AG09309 (cell line): ENCODE measurements at places on chromosomes 7 and 10.

DNA sequence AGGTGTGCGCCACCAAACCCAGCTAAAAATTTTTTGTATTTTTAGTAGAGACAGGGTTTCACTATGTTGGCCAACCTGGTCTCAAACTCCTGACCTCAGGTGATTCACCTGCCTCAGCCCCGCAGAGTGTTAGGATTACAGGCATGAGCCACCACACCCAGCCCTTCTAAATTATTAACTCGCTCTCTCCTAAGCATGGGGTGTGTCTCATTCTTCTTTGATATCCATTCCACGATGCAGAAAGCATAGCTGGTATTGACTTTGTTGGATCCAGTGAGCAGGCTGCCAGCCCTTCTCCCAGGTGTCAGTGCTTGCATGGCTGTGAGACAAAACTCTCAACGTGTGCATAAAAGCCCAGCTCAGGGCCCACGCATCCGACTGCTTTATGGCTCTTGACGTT is 254.1 kb upstream of the PFKP start:
- DNase-seq = no peak

- DNase-seq = no peak
These were observed 520.2 kb upstream of the GRM3 start for GRCh38 chr7:86123476-86123875.

- DNase-seq = no peak
These were observed 457.5 kb downstream of the ACTR3B start for GRCh38 chr7:153217032-153217431.

DNA sequence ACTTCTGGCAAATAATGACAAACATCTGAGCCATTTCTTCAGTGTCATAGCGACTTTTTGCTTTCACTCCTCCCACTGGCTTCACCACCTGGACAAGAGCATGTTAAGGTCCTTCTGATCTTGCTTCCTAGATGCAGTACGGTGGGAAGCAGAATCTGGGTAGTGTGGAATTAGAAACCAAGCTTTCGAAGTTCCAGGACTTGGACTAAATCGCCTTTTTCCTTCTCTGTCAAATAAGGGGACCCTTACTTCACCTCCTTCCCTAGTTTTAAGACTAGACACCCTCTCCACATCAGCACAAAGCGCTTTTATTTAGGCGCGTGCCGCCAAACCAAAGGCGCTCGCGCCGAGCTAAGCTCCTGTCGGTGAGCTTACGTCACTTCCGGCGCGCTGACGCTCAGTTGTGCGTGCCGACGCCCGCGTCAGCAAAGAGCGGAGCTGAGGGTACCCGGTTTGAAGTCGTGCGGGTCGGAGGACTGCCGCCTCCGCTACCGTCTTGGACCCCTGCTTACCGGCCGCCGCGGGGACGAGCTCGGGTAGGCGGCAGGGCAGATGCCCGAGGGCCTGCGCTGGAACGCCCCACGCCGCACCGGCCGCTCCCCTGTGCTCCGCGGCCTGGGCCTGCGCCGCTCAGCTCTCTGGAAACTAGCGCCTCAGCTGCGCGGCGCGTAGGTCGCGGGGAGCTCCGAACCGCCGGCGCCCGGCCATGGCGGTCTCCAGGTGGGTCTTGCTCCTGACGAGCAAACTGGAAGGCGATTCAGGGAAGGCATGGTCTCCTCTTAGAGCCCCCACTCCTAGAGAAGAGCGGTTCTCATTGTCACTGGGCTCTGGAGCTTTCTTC is at the start of gene BTAF1:
Gene BTAF1 (plus strand): TSS at position 400 of the 841 bp plus-strand sequence. CDS start 307 bp downstream, at position 707.
- peak; percentile 63 for DNase-seq

DNA sequence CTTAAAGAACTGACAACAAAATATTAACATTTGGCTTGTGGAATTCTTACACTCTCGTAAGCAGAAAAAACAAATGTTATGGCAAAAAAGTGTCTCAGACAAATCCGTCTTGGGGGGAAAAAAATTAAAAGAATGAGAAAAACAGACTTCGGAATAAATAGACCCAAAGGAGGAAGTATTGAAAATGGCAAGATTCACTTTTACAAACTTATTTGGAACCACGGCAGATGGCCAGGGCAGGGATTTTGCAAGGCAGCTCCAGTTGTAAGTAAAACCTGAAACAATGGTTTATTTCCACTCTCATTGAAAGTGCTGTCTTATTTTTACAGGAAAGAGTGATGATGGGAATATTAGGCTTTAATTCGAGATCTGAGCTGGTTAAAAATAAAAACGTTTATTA is 1.5 kb upstream of the ZNF438 start:
- no peak for DNase-seq

DNA sequence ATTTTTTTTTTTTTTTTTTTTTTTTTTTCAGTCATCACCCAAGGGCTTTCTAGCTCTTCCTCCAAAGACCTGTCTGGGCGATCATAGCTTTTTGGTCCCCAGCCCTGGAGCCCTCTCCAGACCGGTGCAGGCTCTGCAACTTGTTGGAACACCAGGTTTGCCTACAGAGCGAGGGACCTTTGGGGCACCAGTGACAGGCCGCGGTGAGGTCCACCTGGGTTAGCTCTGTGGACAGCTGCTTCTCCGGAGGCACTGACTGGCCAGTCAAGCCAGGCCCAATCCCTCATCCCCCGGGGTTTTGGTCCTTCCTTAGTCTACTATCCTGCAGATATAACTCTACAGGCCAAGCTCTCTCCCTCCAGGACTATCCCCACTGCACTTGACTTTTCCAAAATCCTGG is 86.8 kb upstream of the SMNDC1 start:
- no peak for DNase-seq

DNA sequence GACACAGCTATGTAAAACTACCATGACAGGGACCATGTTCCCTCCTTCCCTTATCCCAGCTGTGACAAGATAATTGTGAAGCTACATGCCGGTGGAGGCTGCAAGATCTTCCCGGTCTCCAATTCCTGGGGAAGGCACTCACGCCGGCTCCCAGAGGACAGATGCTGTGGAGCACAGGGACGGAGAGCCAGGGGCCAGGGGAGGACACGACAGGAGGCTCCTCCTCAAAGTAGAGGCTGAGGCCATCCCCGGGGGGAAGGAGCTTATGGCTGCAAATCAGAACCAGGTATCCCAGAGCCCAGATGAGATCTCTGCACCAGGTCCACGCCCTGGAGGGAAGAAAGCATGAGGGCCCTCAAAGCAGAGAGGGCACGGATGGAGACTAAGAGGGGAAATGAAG is 286.2 kb downstream of the TCERG1L start:
- DNase-seq = no peak

DNA sequence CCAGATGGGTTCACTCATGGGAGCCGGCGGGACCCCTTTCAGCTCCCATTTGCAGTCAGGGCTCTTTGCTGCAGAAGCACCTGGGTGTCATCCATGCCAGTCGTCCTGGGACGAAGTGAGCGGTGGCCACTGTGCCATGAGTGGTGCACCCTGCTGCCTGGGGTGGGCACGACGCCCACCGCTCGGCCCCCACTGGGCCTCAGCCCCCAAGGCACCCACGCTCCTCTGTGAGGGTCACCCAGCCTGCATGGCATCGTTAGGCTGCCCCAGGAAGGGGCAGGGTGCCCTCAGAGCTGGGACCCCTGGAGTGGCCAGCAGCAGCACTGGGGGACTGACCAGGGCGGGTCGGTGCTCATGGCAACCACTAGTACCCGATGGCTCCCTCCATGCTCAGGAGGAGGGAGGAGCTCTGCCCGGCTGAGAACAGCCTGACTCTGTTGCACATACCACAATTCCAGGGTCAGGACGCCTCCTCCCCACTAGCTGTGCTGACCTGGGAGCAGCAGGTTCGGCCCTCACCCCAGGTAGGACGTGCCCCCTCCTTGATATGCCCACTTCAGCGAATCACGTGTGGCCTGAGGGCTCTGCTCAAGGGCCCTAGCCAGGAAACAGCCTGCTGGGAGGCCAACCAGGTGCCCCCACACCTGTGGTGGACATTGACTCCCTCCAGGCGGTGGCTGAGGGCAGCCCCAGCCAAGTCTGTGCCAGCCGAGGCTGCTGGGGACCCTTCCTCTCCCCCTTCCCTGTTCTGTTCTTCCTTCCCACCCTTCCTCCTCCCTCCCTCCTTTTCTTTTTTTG is 28.5 kb upstream of the CFAP46 start:
- DNase-seq = no peak

- no peak for DNase-seq
These were observed 20.2 kb upstream of the FOXK1 start for GRCh38 chr7:4661871-4662270.

GRCh38 chr10:112366992-112367391 is 6.9 kb upstream of the ACSL5 start:
- no peak for DNase-seq

DNA sequence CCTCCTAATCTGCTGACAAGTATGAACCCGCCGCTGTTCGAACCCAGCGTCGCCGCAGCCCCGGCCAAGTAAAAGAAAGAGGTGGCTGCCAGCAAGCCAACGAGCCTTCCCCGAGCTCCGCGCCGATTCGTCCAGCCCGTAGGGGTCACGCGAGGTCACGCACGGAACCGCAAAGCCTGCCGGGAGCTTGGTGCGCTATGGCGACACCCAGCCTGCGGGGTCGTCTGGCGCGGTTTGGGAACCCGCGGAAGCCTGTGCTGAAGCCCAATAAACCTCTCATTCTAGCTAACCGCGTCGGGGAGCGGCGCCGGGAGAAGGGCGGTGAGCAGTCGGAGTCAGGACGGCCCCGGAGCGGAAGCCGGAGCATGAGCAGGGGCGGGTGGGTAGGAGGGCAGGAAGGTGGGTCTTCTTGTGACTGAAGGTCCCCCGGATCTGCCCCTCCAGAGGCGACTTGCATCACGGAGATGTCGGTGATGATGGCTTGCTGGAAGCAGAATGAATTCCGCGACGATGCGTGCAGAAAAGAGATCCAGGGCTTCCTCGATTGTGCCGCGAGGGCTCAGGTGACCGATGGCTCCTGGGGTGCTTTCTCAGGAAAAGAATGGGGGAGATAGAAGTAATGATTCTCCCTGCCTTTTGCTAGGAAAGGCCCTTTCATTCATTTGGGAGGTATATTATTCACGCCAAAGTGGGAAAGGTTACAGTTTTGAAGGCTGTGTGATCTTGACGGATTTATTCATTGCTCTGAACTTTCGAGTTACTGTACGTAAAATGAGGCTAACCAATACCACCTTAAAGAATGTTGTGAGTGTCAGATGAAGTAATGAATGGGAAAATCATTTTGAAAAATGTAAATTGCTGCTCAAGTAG is at the start of gene CHCHD1:
Gene CHCHD1 (plus strand): TSS at position 170 of the 870 bp plus-strand sequence. CDS start 28 bp downstream, at position 198.
- DNase-seq = peak; percentile 39

DNA sequence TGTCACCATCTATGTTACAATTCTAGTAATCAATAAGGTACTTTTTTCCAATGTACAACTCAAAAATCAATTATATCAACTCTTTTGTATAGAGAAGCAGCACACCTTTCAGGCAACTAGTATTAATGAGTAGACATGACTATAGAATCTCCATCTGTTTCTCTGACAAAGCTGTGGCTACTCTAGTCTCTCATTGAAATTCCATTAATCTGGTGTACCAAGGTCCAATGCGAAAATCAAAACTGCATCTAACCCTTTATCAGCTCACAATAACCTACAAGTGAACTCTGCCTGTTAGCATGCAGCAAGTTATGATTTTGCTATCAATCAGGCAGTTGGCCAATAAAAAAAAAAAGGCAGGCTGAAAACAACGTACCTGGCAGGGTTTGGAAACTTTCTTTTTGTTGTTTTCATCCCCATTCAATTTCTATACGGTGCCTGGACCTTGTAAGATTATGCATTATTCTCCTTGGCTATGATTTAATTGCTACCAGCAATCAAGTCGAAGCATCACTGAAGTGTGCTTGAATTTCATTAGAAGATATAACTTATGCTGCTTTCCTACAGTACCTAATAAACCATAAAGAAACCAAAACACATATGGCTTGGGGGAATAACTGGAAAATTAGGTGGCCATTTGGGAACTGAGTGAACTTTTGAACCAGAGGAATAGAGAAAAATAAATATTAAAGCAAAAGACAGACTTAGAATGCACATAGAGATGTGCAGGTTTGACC is 23.2 kb downstream of the SKAP2 start:
- DNase-seq = no peak

DNA sequence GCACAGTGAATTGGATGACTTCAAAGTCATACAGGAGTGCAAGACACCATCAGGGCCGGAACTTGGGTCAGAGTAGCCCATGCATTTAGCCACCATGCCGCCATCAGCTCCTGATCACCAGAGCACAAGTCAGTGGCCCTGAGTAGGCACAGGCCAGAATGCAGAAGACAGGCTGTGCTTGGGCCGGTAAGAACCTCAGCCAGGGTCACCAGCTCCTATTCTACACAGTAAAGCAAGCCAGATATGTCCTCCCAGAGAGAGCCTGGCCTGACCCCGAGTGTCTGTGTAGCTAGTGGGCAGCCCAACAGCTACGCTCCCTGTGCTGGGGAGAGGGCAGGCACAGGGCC is 44.5 kb upstream of the COL13A1 start:
- no peak for DNase-seq

DNA sequence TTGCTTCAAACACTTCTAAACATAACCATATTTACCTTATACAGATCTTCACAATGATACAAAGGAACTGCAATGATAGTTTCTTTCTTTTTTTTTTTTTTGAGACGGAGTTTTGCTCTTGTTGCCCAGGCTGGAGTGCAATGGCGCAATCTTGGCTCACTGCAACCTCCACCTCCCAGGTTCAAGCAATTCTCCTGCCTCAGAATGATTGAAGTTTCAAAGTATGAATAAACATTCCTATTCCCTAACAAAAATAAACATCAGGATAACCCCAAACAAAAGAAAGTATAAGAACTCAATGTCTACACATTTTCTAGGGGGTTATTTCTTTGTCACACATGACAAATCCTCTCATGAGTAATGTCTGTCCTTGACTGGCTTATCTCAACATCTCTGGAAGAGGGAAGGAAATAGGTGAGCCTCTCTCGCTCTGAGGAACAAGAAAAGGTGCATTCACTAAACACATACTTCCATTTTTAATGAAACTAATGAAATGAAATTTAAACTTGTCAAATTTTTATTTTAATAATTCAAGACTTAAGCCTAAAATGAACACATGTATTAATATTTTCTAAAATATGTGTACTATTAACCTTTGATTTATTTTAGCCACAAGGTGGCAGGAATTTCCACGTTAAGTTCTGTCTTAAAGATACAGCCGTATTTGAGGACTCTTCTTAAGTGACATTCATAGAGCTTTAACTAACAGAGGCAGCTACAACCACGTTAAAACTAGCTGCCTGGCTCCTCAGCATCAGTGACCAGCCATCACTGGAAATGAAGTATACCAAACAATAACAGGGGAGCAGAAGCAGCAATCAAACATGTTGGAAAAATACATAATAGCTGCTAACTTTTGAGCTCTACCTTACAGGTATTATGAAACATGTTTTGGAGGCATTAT is 58.3 kb downstream of the MALSU1 start:
- no peak for DNase-seq

DNA sequence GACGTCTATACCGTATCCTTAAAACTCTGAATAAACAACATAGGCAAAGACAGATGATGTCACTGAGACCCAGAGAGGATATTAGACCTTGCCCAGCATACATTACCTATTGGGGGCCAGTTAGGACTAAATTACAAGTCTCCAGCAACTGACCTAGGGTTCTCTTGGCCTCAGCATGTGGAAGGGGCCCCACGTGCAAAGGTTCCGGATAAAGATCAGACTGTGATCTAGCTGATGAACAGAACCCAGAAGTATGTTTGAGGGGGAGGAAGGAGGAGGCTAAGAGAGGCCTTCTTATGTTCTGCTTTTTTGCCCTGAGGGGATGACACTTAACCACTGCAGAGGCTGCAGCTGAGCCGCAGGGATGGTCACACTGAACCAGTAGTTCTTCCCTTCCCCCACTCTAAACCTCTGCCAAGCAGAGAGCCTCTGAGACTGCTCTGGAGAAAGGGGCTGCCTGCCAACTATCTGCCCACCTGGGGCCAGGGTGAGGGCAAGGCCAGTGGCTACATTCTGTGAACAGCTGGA is 24.0 kb upstream of the KMT2C start:
- no peak for DNase-seq
